Stomach (tissue), 19 donors: ENCODE measurements at places on chromosomes 1 and 21. TPM values are rescaled to one million over a fixed set of nuclear protein-coding genes. Genes with fewer than 3 reads are reported as not detected.
A peak's percentile ranks its signal among the peaks of the same experiment; 100 is the strongest.

DNA sequence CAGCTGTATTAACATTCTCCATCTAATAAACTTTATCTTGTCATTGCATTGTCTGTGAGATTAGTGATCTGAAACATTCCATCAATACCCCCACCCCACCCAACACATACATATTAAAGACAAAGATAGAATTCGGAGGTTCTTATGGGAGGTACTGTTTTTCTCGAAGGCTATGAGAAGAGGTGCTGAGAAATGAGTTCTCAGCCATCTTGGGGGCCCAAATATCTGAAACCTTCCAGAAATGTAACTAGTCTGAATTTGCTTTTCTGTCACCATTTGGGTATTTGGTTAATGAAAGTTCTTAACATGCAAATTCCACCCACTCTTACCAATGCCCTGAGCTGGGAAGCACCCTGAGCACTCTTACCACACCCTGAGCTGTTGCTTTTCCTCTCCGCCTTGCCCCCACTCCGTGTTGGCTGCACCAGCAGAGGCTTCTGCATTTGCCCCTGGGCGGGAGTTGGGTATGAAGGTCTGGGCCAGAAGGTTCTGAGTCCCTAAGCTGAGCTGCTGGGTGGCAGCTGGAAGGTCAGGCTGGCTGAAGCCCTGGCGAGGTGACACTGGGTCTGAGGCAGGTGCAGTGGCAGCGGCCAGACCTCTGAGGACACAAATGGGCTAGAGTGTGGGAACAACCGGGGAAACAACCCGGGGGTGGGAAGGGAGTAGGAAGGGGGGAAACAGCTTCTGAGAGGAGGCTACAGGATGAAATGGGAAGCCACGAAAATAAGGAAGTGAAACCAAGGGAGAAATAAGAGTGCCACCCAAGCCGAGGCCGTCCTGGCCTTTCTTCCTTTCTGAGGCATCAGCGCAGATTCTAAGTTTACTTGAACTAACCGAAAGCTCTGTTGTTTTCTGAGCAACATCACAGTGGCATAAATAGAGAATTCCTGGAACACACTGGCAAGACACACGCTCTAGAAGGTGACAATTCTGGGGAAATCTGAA is 26.3 kb upstream of the IER5 start:
- H3K27me3 ChIP-seq: no peaks in the 10 kb centered on the region
- no peaks in the 10 kb centered on the region for H3K4me1 ChIP-seq
- H3K4me3 ChIP-seq: no peak overlapping the region
- H3K36me3 ChIP-seq: no peaks in the 10 kb centered on the region
- DNase-seq: no peak

The FCRL2 gene
- not detected for total RNA-seq

The SYT6 gene
- not detected for total RNA-seq

- peak overlapping the region; percentile 74 for H3K27ac ChIP-seq
- no peaks in the 10 kb centered on the region for H3K27me3 ChIP-seq
- H3K4me3 ChIP-seq: no peak overlapping the region
- peaks cover 97% of the 10 kb centered on the region for H3K36me3 ChIP-seq
- peaks cover 41% of the 10 kb centered on the region for H3K4me1 ChIP-seq
- no peak for DNase-seq
Observed at GRCh38 chr1:155962599-155963211, 15.6 kb downstream of the ARHGEF2 start.

DNA sequence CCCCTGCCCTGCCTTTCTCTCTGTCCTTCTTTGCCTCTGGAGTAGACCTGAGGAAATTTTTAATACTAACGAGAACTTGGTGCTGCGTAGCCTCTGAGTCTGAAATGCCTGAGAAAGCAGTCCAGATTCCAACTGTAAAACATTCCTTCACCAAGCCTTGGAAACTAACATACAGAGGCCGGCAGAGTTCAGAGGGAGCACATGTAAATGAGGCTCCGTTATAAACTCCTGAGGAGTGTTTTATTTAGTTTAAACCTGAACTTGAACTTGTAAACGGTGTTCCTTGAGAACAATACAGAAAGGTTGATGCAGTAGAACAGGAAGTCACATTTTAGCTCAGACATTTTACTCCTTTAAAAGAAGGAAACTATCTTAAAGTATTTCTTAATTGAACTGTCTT is 280.7 kb downstream of the TM2D1 start:
- H3K4me3 ChIP-seq: no peak overlapping the region
- H3K27me3 ChIP-seq: no peaks in the 10 kb centered on the region

GRCh38 chr1:96583903-96584302 is 137.7 kb upstream of the PTBP2 start:
- H3K4me1 ChIP-seq: no peaks in the 10 kb centered on the region
- H3K36me3 ChIP-seq: no peaks in the 10 kb centered on the region
- no peak overlapping the region for H3K27ac ChIP-seq

The OR2M3 gene
- not detected for total RNA-seq

DNA sequence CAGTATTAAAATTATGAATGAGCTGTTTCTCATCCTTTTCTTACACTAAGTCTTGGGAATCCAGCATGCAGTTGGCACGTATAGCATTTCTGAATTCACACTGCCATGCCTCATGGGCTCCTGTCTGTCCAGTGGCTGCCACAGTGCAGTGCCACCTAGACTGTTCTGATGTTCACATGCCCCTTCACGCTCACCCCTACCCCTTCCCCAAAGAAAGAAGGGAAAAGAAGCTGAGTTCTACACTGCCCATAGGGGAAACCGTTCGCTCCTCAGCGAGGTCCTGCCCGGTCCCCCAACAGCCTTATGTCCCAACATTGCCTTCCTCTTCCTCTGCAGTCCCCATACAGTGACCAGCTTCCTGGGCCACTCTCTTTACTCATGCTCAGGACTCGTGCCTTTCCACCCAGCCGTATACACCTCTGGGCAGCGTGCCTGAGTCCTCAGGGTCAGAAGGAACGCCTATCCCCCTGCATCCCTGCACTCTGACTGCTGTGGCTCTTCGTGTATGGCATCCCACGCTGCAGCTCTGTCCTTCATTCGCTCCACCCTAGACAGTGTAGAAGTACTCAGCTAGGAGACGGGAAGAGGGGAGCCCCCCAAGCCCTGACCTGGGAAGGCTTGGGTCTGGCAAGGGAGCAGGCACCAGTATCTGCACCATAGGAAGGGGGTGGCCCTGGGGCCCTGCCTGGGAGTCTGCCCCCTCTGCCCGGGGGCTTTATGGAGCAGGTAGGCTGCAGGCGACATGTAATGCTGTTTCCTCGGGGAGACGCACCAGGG is 24.1 kb upstream of the ARF1 start:
- H3K27ac ChIP-seq: no peak overlapping the region
- H3K36me3 ChIP-seq: no peaks in the 10 kb centered on the region
- H3K4me3 ChIP-seq: no peak overlapping the region
- H3K27me3 ChIP-seq: peaks cover 48% of the 10 kb centered on the region

The IFFO2 gene
- 47.8 TPM for total RNA-seq

DNA sequence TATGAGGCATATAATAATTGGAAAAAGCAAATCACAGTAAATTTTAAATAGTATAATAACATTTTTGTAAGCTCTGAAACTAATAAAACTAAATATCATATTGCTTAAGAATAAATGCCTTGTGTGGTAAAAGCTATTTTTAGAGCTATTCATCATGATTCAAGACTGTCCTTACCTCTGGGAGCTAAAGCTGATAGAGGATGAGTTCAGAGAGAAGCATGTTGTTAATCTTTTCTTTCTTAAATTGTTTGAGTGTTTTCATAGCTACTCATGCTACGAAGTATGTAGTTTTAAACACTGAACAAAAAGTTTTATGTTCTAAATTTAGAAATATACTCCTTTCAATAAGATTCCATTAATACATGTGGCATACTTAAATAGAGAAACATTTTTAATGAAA is 30.5 kb downstream of the IFI16 start:
- no peak overlapping the region for H3K27ac ChIP-seq
- DNase-seq: no peak
- H3K4me3 ChIP-seq: no peak overlapping the region
- no peaks in the 10 kb centered on the region for H3K27me3 ChIP-seq

DNA sequence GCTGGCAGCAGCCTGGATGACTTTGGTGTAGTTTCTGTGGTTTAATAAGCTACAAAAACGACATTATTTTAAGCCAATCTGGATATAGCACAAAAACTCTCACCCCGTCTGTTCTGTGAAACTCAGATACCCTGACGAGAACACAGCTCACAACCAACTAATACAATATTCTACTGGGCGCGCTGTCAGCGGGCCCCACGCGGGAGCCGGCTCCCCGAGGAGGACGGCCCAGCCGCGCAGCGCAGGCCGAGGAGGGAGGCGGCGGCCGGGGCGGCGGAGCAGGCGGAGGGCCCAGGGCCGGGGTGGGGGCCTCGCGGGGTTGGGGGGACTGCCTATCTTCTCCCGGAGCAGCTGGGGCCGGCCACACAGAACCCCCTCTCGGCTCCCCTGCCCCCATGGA is 87.2 kb upstream of the POU3F1 start:
- H3K27me3 ChIP-seq: peaks cover 41% of the 10 kb centered on the region
- H3K4me1 ChIP-seq: peaks cover 13% of the 10 kb centered on the region
- peak overlapping the region; percentile 7 for H3K4me3 ChIP-seq
- DNase-seq: no peak
- no peak overlapping the region for H3K27ac ChIP-seq
- H3K36me3 ChIP-seq: no peaks in the 10 kb centered on the region

DNA sequence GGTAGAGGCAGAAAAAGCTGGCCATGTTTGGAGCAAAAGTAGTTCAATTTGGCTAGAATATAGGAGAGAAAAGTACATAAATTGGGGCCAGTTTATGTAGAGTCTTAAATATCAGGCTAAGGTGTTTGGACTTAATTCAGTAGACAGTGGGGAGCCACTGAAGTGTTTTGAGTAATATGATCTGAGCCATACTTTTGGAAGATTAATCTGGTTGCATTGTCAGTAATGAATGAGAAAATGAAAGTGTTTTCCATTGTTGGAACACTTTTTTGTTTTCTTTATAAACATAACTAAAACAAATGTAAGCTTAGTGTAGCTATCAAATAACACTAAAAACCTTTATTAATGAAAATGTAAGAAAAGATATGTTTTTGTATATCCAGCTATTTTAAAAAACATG is 42.1 kb downstream of the POU2F1 start:
- no peaks in the 10 kb centered on the region for H3K27me3 ChIP-seq
- no peak overlapping the region for H3K4me3 ChIP-seq
- no peak overlapping the region for H3K27ac ChIP-seq
- DNase-seq: no peak
- no peaks in the 10 kb centered on the region for H3K36me3 ChIP-seq

GRCh38 chr1:205920159-205920558 is 23.1 kb downstream of the SLC26A9 start:
- H3K4me1 ChIP-seq: no peaks in the 10 kb centered on the region
- DNase-seq: peak; percentile 24
- no peak overlapping the region for H3K4me3 ChIP-seq
- H3K27ac ChIP-seq: peak overlapping the region; percentile 5

DNA sequence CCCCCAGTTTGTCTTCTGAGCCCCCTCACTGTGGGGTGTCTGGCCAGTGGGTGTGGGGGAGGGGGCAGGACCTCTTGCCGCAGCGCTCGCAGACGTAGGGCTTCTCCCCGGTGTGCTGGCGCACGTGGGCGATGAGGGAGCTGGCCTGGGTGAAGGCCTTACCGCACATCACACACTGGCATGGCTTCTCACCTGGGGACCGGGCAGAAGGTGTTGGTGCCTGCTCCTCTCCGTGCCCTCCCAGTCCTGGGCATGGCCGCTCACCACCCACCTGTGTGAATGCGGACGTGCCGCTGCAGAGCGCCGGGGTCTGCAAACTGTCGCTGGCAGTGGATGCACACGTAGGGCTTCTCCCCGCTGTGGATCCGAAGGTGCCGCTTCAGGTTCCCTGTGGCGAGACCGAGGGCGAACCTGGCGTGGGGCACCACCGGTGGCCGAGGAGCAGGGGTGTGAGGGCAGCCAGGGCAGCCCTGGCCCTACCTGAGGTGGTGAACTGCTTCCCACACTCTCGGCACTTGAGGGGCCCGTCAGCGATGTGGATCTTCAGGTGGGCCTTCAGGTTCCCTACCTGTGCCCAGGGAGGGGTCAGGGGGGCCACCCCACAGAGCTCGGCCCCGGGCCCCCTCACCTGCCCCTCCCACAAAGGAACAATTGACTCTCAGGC is 32.4 kb downstream of the ZBTB17 start:
- peaks cover 100% of the 10 kb centered on the region for H3K36me3 ChIP-seq
- no peaks in the 10 kb centered on the region for H3K27me3 ChIP-seq
- H3K27ac ChIP-seq: no peak overlapping the region
- peaks cover 31% of the 10 kb centered on the region for H3K4me1 ChIP-seq
- peak; percentile 15 for DNase-seq

The GLMP gene
- 19.5 TPM for total RNA-seq

GRCh38 chr1:190942475-190942874 is 464.8 kb upstream of the BRINP3 start:
- no peaks in the 10 kb centered on the region for H3K36me3 ChIP-seq
- no peaks in the 10 kb centered on the region for H3K4me1 ChIP-seq
- DNase-seq: no peak
- no peak overlapping the region for H3K4me3 ChIP-seq
- H3K27me3 ChIP-seq: no peaks in the 10 kb centered on the region
- no peak overlapping the region for H3K27ac ChIP-seq

GRCh38 chr1:182357913-182358312 is 33.7 kb downstream of the GLUL start:
- H3K36me3 ChIP-seq: no peaks in the 10 kb centered on the region
- no peak overlapping the region for H3K27ac ChIP-seq
- H3K4me3 ChIP-seq: no peak overlapping the region

- no peaks in the 10 kb centered on the region for H3K27me3 ChIP-seq
- peaks cover 5% of the 10 kb centered on the region for H3K4me1 ChIP-seq
- H3K36me3 ChIP-seq: peaks cover 6% of the 10 kb centered on the region
- H3K4me3 ChIP-seq: no peak overlapping the region
- peak; percentile 4 for DNase-seq
Observed at GRCh38 chr1:230173187-230173975, 106.3 kb downstream of the GALNT2 start.

The BTF3L4 gene
- 39.0 TPM for total RNA-seq

GRCh38 chr1:30761381-30762151 is 4.0 kb upstream of the LAPTM5 start:
- H3K36me3 ChIP-seq: no peaks in the 10 kb centered on the region
- H3K27ac ChIP-seq: no peak overlapping the region
- no peak for DNase-seq
- peaks cover 11% of the 10 kb centered on the region for H3K4me1 ChIP-seq
- no peak overlapping the region for H3K4me3 ChIP-seq

DNA sequence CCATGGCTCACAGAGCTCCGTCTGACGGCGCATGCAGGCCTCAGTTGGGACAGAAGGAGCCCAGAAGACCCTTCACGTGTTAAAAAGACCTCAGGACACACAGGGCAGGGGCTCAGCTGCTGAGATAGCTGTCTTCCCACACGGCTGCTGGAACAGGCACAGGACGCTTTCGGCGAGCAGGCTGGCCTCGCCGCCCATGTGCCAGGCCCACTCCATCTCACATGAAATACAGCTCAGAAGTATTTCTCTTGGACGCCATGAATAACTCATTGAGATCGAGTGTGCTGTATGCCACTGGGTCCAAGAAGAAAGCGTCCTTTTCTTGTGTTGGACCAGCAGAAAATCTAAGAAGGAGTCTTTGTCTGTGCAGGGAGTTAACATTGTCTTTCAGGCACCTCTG is 69.6 kb downstream of the SIM2 start:
- peaks cover 18% of the 10 kb centered on the region for H3K4me1 ChIP-seq
- DNase-seq: no peak
- H3K27me3 ChIP-seq: no peaks in the 10 kb centered on the region
- H3K4me3 ChIP-seq: no peak overlapping the region

The CDC42 gene
- 152 TPM for total RNA-seq

- peak; percentile 20 for DNase-seq
- H3K36me3 ChIP-seq: no peaks in the 10 kb centered on the region
- no peaks in the 10 kb centered on the region for H3K27me3 ChIP-seq
- H3K4me3 ChIP-seq: no peak overlapping the region
Observed at GRCh38 chr1:157965584-157965983, 27.9 kb upstream of the KIRREL1 start.
